Lower leg skin (tissue), 4 donors: ENCODE measurements at places on chromosomes 12 and 14. TPM values are rescaled to one million over a fixed set of nuclear protein-coding genes. Genes with fewer than 3 reads are reported as not detected.
A peak's percentile ranks its signal among the peaks of the same experiment; 100 is the strongest.

DNA sequence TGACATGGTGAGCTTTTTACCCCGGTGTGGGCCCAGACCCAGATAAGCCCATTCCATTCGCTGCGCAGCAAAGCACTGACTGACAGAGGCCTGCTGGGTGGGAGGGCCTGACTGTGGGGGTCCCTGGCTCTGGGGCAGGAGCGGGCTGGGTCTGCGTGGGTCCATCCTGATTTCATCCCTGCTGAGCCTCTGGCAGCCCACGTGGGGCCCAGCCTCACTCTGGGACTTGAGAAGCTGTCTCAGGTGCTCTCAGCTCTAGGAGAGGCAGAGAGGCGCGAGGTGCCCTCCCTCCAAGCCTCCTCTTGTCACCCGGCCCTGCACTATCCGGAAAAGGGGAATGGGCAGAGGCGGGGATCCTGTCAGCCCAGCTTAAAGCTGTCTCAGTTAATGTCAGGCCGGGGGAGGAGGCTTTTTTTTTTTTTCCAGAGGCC is 927 bp downstream of the ABCB9 start:
- no peak for DNase-seq

The LRP6 gene
- total RNA-seq, result 37.3 TPM

DNA sequence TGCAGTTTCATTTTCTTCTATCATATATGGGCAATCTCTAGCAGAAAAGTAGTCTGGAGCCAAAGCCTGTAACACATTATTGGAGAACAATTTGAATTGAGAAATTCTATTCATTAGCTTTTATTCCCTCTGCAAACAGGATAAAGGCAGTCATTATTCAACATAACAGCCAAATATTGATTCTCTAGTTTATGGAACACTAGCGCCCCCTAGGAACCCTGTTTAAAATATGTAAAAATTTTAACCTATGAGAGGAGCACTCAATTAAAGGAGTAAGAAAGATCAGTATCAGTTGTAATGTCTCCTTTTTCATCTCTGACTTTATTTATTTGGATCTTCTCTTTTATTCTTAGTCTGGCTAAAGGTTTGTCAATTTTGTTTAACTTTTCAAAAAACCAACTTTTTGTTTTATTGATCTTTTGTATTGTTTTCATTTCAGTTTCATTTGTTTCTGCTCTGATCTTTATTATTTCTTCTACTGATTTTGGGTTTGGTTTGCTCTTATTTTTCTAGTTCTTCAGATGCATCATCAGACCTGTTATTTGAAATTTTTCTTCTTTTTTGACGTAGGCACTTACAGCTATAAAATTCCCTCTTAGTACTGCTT is 4.8 kb upstream of the LMNTD1 start:
- DNase-seq, result no peak

DNA sequence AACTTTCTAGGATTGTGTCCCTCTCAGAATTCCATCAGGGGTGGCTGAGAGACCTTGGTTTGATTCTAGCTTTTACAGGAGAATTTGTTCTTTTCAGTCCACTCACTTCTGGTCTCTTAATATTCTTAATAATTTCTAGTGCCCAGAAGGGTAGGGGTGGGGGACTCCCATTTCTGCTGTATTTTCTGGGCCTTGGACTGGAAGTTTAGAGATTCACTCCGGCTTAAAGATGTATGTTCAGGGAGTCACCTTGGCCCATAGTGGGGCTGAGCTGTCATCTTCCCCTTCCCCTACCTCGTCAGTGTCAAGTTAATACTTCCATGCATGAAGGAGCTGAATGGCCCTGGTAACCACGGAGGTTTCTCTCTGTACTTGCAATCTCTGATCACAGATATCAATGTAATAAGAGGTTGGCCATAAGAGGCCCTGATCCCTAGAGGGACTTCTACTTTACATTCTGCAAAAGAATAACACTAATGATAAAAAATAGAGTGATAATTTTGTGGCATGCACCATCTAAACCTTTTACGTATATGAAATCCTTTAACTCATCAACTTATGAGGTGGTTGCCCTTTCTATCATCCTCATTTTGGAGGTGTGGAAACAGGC is 6.7 kb downstream of the KRT81 start:
- no peak for DNase-seq

DNA sequence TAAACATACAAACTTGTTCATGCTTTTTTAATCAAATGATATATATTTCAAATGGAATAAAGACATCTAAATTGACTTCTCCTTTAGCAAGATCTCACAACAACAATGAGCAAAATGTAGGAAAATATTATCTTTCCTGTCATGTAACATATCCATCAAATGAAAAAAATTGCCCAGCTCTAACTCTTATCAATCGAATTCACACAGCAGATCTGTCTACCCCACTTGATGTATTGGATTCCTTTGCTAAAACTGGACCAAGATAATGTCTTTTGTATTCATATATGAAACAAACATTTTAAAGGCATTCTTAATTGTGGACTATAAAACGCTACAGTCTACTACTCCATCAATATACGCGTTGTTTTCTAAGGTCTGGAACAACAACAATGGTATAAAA is 218.0 kb downstream of the SOX5 start:
- DNase-seq, result no peak

GRCh38 chr14:21226467-21226866 is 42.8 kb downstream of the HNRNPC start:
- DNase-seq, result no peak

DNA sequence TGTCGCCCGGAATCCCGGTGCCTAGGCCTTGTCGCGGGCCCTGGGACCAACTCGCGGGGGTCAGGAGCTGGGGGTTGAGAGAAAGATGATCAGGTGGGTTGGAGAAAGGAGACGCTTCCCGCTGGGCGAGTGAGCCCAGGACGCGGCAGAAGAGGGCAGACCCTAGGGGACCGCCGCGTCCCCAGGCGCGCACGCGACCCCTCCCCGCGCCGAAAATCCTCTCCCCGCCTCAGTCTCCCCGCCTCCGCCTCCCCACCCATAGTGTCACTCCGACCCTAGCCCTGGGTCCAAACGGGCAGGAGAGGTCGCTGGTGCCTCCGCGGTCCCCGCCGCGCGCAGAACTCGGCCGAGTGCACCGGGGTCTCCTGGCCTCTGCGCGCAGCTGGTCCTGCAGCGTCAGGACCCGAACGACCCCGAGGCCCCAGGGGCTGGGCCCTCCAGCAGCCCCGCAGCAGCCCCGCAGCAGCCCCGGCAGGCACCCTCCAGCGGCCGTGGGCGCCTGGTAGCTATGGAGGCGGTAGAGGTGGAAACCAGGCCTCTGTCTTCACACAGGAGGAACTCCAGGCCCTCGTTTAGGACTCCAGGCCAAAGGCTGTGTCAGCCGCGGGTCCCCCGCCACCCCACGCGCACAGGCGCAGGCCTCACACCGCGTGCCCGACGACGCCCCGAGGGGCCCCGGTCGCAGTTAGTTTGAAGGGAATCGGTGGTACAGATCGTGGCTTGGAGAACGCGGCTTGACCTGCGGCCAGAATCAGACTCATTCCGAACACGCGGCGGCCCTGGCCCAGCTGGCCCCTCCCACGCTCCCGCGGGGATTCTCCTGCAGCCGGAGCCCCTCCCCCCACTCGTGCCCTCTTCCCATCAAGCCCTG is 60.1 kb upstream of the EIF5 start:
- peak; percentile 79 for DNase-seq

The PTGER2 gene
- total RNA-seq, result 1.9 TPM

DNA sequence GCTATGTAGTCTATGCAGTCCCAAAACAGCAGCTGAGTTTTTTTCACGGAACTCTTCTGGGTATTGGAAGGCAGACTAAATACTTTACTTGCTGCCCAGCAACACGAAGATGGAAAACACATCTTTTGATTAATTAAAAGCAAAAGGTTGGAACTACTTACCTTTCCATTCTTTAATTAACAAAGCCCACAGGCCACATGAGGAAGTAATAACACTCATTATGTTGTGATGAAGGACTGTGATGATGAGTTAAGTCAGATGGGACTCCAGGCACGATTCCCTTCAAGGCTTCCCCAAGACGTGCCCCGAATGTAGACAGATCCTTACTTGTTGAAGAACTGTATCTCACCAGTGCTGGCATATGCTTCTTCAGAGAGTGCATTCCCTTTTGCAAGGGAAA is 129.0 kb downstream of the WIF1 start:
- DNase-seq, result no peak

The GPR132 gene
- total RNA-seq, result 1.3 TPM

DNA sequence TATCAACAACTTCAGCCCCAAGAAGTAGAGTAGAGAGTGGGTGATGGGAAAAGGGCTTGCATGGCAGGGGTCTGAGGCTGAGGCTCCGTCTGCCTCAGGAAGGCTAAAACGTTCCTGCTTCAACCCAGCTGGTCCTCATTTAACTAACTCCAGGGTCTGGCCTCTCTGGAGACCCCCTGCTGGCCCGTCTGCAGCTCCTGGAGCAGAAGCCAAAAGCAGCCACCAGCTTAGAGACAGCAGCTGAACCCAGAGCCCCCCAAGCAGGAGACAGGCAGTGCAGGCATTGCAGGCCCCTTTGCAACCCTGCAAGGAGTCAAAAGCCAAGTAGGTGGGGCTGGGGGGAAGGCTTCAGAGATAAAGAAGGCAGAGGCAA is 25.1 kb upstream of the LTBP2 start:
- no peak for DNase-seq

The RTL1 gene
- not detected for total RNA-seq

DNA sequence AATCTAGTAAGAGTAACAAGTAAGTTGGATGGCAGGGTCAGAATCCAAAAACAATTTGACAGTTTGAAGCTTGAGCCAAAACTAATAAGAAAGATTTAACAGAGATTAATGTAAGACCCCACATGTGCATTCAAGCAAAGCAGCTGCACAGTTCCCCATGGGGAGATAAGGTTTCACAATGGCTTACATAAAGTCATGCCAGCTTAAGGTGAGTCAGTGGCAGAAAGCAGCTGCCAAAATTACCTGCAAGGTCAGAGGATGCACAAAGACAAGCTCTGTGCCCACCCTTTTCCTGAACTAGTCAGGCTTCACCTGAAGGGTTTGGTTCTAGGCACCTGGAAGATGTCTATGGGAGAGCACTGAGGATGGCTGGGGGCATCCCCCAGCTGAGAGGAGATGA is 36.6 kb upstream of the KRT77 start:
- no peak for DNase-seq

The SDSL gene
- total RNA-seq, result not detected

DNA sequence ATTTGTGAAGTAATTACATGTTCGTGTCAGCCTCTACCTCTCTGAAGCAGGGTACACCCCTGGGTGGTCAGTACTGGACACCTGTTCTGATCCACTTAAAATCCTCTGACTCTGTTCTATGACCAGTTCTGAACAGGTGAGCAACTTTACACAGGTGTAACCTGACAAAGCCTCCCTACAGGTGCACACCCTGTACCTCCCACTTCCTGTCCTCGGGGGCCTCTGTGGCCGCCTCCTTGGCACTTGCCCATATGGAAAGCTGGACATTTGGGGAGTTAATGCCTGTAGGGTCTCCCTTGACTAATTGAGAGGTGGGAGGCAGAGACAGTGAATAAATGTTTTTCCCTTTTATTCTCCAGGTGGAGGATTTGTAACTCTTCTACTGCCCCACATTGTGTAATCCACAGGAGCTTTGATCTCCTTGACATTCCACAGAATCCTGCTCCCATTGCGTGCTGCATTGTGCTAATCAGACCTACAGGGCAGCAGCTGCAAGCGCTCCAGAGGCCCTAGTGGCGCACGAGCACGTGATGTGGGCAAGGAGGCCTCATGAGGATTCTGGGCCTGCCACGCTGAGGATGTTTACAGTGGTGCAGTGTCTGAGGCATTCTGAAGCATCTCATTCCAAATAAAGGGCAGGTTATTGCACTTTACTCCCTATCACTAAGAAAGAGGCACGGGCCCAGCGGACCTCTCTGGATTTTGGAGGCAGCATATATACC is 45.8 kb upstream of the BATF start:
- DNase-seq, result no peak

GRCh38 chr14:75495399-75495798 is 26.9 kb upstream of the BATF start:
- no peak for DNase-seq

DNA sequence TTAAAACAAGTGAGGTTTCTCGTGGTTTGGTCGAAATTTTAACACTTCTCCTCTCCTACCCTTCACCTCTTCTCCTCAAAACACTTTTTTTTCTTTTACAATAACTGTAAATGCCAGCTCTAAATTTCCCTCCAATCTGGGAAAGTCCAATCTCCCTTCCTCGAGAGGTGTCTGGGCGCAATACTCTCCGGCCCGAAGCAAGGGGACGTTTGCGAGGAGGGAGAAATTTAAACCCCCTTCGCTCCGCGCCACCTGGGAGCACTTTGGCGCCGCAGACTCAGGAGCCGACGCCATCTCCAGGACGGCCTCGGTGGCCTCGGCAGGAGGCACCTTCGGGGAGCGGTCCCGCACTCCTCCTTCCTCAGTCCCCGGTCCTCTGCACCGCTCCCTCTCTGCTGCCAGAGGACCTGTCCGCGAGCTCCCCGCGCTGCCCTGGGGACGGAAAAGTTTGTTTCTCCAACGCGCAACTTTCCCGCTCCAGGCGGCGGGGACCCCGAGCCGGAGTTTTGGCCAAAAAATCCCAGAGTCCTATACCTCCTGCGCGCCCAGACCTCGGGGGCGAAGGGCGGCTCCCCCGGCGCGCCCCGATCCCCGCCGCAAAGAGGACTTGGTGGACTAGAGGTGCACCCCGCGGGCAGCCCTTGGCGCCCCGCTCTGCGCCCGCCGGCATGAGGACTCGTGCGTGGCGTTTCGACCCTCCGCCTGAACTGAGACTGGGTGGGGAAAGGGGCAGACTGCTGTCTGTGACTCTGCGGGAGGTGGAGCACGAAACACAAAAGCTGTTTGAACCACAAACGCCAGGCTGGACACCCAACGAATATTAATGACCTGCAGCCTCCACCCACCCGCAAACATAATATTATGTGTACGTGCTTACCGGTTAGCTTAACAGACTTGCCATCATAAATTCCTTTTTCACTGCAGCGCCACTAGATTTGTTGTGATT is 95.2 kb upstream of the HMGA2 start:
- DNase-seq, result no peak

DNA sequence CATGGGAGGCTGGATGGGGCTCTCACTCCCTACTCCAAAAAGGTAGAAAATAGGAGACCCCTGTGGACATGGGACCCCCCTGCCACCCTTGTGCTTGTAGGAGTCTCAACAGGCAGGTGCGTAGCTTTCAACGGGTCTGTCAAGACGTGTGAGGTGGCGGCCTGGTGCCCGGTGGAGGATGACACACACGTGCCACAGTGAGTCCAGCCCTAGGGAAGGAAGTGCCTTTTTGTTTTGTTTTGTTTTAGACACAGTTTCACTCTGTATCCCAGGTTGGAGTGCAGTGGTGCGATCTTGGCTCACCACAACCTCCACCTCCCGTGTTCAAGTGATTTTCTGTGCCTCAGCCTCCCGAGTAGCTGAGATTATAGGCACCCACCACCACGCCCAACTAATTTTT is 12.9 kb downstream of the P2RX4 start:
- DNase-seq, result no peak

The PAPOLA gene
- total RNA-seq, result 66.1 TPM

The SLC39A5 gene
- not detected for total RNA-seq

GRCh38 chr14:89700801-89701200 is 253.7 kb downstream of the EFCAB11 start:
- DNase-seq, result no peak

The IGF1 gene
- 3.5 TPM for total RNA-seq

The EML5 gene
- 0.61 TPM for total RNA-seq

- DNase-seq, result no peak
These were observed 120.9 kb downstream of the BEGAIN start for GRCh38 chr14:100466111-100466856.
